ENCODE measurements at places on chromosomes 3 and 15.
A peak's percentile ranks its signal among the peaks of the same experiment; 100 is the strongest.

DNA sequence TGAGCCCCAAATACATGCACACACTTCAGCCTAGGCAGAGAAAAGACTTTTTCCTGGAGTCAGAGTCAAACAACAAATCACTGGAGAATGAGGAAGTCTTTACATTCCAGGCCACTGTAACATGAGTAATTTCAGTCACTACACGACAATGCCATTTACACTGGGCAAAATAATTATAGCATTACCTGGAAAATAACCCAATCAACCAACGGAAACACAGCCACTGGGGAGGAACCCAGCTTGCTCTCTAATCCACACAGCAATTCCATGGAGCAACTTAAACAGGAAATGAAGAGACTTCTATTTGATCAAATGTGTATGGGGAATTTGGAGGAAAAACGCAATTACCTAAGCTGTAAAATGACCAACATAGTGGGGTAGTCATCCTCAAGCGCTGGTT, 15.2 kb downstream of the FSTL1 start:
- DNase-seq = peak; percentile 80

DNA sequence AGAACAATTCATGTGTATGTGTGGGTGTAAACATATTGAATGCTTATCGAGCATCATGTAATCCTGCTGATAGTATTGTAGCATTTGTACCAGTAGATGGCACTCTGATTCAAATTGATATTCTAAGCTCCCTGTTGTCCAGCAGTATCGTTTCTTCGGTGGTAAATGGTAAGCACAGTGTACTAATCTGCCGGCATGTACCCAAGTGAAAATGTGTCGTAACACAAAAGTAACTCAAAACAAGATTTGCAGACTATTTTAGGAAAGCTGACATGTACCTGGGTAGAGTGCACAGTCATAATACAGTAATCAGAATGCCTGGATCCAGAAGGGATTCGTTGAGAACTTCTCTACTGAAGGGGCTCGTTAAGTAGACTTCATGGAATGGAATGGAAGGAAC, 31.7 kb upstream of the MNS1 start:
- DNase-seq = peak; percentile 85

- no peak for DNase-seq
These were observed 6.4 kb downstream of the CELSR3 start for GRCh38 chr3:48656061-48656840.

- peak; percentile 41 for DNase-seq
These were observed 108.5 kb upstream of the PFN2 start for GRCh38 chr3:150079029-150079739.

GRCh38 chr3:178369006-178369405, 167.2 kb upstream of the KCNMB2 start:
- no peak for DNase-seq

DNA sequence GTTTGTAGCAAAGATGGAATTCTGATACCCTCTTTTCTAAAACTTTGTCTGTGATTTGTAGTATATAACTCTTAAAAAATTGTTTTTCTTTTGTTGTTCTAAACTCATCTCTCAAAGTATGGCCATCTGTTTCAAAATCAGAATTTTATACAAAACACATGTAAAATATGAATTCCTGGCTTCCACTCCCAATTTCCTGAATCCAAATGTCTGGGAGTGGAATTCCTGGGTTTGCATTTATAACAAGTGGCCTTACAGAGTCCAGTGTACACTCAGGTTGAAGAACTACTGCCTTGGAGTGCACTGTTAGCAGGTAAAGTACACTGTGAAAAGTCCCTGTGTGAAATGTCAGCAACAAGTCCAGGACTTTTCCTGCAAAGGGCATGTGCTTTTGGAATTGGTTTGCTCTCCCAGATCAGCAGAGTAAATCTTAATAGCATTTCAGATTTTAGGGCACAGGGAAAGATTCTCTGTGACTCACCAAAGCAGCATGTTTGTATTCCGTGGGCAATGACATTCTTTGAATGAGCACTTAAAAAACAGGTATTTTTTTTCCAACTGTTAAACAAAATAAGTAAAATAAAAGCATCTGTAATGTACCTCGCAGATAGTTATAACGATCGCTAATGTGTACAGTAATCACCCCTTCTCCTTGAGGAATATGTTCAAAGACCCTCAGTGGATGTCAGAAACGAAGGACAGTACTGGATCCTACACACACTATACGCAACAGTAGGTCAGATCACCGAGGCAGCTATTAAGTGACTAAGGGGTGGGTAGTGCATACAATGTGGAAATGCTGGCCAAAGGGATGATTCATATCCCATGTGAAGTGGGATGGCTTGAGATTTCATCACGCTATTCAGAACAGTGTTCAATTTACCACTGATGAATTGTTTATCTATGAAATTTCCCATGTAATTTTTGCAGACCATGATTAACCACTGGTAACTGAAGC, 2.0 kb upstream of the CLDN16 start:
- peak; percentile 87 for DNase-seq

GRCh38 chr15:50698101-50698500, 11.5 kb upstream of the TRPM7 start:
- no peak for DNase-seq

DNA sequence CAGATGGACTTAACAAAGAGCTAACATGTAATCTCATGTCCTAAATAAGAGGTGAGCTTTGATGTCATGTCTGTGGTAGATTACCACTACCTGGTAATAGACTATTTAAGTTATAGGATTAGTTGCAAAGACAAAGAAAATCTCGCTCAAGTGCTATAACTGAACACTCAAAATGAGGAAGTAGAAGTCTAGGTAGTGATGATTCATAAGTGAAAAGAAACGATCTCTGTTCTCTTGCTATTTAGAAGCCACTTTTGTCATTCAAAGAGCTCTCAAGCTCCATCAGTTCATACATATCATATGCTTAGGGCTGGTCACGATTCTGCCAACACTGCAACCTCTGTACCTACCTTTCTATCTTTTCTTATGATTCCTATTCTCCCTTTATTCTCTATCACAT, 110.9 kb downstream of the EDEM1 start:
- no peak for DNase-seq

- no peak for DNase-seq
These were observed 8.4 kb downstream of the PARP14 start for GRCh38 chr3:122688996-122689395.

DNA sequence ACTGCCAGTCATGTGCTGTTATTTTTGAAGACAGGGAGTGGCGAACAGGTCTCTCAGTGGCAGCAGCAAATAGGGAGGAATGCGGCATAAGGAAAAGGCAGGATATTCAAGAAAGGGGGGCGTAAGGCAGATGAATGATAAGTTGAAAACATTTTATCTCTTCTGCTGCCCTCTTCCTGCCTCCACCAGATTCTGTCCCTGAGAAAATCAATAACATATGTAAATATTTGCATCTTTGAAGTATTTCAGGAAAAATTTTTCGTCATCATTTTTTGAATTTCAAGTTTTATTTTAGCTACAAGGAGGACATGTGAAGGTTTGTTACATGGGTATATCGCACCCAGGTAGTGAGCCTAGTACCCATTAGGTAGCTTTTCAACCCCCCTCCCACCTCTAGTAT, 616.7 kb downstream of the MCTP2 start:
- no peak for DNase-seq

DNA sequence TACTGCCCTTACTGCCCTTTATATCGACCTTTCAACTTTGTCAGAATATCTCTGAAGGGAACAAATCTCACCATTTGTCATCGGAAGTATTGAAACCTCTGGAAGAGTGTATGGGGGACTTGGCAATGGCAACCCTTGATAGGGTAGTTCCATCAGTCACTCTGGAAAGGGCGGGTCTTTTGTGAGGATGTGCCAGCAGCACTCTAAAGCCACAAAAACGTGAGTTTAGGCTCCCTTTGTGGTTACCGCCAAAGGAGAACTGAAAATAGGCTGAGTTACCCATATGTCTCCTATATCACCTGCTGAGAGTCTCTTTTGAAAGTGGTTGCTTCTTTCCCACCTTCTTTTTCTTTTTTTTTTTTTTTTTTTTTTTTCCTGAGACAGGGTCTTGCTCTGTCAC, 296.8 kb upstream of the CHRM5 start:
- no peak for DNase-seq

DNA sequence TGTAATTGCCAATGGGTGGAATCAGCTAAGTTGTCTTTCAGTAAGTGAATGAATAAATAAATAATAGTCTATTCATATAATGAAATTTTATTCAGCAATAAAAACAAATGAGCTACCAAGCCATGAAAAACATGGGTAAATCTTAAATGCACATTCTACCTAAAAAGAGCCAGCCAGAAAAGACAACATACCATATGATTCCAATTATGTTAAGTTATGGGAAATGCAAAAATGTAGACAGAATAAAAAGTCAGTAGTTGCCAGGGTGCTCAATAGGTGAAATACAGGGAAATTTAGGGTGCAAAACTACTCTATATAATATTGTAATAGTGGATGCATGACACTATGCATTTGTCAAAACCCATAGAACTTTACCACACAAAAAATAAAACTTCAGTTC, 277.2 kb upstream of the EPHA6 start:
- DNase-seq = no peak

GRCh38 chr3:177341736-177342419, 144.6 kb upstream of the TBL1XR1 start:
- no peak for DNase-seq

GRCh38 chr15:66033143-66033542, 163.9 kb downstream of the RAB11A start:
- DNase-seq = no peak

DNA sequence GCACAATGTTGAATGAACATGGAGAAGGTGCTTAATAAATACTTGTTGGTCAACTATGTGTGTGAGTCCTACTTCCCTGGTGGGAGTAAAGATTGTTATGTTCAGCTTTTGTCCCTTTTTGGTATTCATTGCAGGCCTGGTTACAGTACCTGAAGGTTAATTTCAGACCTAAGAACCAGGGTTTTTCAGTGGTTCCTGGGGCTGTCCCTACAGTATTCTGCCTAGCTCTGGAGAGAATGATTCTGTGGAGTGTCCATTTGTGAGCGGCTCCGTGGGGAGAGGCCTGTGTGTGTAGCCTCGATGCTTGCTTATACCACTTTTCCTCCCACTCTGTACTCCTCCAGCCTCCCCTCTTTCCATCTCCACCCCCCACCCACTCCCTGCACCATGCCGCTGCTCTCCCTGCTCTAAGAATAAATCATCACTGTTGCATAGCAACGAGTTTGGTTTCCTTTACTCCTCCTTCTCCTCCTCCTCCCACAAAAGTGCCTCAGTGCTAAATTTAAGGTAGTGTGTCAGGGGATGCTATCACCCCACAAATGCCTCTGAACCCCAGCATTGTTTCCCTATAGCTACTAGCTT, 150.6 kb upstream of the ROPN1 start:
- DNase-seq = no peak

DNA sequence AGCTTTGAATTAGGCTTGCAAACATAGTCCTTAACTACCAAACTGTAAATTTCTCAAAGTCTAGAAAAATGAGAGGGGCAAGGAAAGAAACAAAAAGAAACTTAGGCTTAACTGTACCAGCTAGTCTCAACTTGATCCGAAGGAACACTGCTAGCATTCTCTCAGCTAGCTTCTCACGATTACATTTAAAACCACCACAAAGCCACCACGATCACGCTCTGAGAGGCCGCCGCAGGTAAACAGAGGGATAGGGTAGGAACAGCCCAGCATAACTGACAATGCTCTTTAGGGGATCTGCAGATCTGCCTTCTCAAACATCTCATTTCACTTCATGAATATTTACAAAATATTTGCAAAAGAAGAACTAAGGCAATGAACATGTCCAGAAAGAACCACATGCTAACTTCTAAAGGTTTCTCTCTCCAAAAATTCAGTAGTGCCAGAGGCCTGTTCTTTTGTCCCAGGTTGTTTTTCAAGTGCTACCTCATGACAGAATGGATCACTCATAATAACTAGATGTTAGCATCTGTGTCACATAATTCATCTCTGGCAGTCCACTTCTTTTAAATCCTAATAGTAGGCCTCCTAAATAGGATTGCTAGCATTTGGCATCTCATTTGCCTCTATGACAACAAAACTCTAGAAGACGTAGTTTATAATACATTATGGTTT, 18.9 kb downstream of the VGLL4 start:
- no peak for DNase-seq

- no peak for DNase-seq
These were observed 252.4 kb downstream of the FHIT start for GRCh38 chr3:60998858-60999257.

- DNase-seq = no peak
These were observed 119.2 kb upstream of the ALDH1A3 start for GRCh38 chr15:100760357-100760903.

- no peak for DNase-seq
These were observed 203.0 kb upstream of the CD96 start for GRCh38 chr3:111339017-111339416.

- DNase-seq = no peak
These were observed 568 bp downstream of the SENP2 start for GRCh38 chr3:185586686-185587039.

- DNase-seq = no peak
These were observed 2.9 kb downstream of the TICRR start for GRCh38 chr15:89578146-89578545.

DNA sequence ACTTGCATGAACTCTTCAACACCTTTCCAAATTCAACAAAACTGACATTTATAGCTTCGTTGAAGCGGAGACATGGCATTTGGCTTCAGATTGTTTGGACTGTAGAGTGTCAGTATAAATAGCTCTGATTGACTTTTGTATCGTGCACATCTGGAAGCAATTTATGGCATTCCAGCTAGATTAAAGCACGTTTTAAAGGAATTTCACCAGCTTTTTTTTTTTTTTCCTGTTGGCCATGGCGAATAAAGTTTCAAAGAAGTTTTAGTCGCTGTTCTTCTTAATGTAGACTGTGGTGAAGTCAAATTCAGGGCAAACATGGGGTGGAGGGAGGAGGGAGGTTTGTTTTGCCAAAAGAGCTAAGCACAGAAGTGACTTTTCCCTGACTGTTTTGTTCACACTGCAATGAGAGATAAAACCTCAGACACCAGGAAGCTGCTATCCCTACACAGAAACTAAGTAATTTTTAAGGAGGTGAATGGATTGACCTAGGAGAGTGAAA, 391.0 kb upstream of the RARB start:
- DNase-seq = no peak

GRCh38 chr15:101322854-101323477, 27.9 kb upstream of the SNRPA1 start:
- no peak for DNase-seq

- no peak for DNase-seq
These were observed 29.5 kb downstream of the TBC1D2B start for GRCh38 chr15:78047761-78048627.

DNA sequence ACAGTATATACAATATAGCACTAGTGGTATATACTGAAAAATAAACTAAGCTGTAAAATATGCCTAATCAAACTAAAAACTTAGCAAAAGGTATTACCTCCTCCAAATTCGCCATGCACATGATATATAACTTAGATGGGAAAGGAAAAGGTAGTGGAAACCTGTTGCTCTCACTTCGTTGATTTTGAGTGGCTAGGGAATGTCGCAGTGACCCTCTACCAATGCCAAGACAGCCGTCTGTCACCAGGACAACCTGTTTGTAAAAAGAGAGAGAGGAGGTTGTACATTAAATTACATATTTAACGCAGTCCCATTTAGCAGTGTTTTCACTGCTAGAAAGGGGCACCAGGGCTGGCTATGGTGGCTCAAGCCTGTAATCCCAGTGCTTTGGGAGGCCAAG, 11.3 kb downstream of the INTS14 start:
- no peak for DNase-seq
